Left kidney (tissue), 8 donors: ENCODE measurements at places on chromosomes 1 and 21. TPM values are rescaled to one million over a fixed set of nuclear protein-coding genes. Genes with fewer than 3 reads are reported as not detected.
A peak's percentile ranks its signal among the peaks of the same experiment; 100 is the strongest.

GRCh38 chr1:228276174-228276831 is 68.5 kb downstream of the OBSCN start:
- peak; percentile 14 for DNase-seq

DNA sequence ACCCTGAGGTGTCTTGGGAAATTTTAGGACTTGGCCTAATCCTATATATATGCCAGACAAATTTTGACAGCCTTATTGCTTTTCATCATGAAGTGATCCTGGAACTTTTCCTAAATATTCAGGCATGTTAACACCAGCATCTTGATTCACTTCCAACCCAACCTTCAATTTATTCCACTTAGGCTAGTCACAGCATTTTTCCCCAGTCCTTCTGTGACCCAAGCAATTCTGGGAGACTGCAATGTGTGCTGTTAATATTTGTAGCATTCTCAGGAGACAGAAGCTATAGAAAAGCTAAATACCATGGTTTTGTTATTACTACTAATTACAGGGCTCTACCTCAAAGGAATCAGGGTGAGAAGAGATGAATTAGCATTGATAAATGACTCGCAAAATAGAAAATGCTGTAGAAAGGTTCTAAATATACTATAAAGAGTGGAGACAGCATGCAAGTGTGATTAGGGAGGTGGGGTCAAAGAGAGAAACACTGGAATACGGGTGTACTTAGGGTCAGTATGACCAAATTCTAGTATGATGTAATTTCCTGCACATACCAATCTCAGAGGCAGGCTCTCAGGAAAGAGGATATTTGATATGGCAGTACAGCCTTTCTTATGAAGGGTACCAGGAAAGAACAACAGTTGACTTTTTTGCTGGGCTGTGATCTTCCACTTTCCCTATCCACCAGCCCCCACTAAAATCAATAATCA is 29.1 kb downstream of the PRRX1 start:
- DNase-seq: no peak

SPRR1A gene
- not detected for polyA plus RNA-seq

GRCh38 chr1:108512239-108513043 is 47.5 kb upstream of the EEIG2 start:
- no peak for DNase-seq

DNA sequence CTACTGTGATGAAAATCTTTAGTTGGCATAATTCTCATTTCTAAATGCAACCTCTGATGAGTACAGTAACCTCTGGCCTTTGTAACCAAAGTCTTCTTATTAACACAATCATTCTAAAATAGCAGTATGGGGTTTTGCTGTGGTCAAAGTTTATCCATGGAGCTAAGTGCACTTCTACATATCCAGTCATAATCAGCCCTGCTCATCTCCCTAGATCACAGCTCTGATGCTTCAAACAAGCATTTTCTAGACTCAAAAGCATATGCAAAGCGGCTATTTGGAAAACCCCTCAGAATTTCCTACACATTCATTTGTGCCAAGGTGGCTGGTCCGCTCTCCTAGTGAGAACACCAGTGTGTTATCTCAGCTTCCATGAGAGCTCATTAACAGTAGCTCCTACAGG is 418.6 kb downstream of the MRPL39 start:
- DNase-seq: no peak

NES gene
- 146 TPM for polyA plus RNA-seq

DNA sequence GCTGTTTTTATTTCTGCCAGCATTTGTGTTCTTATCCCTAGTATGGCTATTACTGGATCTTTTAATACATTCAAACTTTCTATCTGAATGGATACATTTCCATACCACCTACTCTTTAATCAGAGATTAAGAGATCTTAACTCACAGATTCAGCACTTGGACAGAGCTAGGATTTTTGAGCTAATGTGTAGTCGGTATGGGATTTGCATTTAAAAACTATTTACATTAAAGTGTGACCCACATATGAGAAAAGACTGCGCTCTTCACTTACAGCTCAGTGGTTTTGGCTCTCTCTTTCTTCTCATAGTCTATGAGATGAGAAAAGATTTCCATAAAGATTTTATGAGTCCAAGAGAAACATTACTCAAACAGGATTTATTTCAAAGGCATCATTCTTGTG is 16.4 kb downstream of the HMGB4 start:
- DNase-seq: no peak

- DNase-seq: peak; percentile 67
These were observed 19.0 kb upstream of the MFN2 start for GRCh38 chr1:11961230-11961629.

KRTAP12-4 gene
- not detected for polyA plus RNA-seq

- DNase-seq: no peak
These were observed 8.7 kb downstream of the PARK7 start for GRCh38 chr1:7970246-7970645.

PFKFB2 gene
- polyA plus RNA-seq: 27.3 TPM

COL9A2 gene
- 21.1 TPM for polyA plus RNA-seq

ERG gene
- polyA plus RNA-seq: 17.4 TPM

SAMSN1 gene
- 3.2 TPM for polyA plus RNA-seq

GRCh38 chr1:172898866-172899265 is 151.9 kb downstream of the TNFSF18 start:
- DNase-seq: no peak

DNA sequence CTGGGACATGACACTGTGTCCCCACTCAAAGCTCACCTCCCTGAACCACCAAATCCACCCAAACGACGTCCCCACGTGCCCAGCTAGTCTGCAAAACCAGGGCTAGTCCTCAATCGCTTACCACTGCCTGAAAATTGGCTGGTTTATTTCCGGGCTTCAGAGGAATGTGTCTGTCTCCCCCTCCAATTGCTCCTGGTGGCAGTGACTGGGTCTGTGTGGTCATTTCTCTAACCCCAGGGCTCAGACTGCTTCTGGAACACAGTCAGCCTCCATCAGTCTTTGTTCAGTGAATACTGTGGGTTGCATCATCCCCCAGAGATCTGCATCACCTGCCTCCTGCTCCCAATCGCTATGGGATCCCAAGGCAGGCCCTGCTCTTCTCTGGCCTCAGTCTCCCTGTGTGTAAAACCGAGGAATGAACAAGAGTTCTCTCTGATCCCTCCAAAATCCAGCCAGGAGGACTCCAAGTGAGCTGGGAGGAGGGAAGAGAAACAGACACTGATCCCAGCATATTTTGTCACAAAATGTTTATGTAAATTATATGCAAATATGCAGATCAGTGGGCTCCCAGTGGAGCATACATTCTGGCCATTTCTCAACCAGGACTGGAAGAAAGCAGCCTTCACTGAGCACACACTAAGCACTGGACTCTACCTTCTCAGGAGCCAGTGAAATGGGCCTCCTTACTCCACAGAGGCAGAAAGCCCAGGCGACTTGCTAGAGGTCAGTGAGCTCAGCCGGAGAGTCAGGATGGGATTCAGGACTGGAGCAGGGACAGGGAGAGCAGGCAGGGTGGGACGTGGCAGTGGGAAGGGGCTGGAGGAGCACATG is 20.9 kb downstream of the SDC3 start:
- no peak for DNase-seq

GRCh38 chr1:60894741-60895140 is 187.6 kb upstream of the NFIA start:
- no peak for DNase-seq

ZNF684 gene
- polyA plus RNA-seq: 17.2 TPM

DNA sequence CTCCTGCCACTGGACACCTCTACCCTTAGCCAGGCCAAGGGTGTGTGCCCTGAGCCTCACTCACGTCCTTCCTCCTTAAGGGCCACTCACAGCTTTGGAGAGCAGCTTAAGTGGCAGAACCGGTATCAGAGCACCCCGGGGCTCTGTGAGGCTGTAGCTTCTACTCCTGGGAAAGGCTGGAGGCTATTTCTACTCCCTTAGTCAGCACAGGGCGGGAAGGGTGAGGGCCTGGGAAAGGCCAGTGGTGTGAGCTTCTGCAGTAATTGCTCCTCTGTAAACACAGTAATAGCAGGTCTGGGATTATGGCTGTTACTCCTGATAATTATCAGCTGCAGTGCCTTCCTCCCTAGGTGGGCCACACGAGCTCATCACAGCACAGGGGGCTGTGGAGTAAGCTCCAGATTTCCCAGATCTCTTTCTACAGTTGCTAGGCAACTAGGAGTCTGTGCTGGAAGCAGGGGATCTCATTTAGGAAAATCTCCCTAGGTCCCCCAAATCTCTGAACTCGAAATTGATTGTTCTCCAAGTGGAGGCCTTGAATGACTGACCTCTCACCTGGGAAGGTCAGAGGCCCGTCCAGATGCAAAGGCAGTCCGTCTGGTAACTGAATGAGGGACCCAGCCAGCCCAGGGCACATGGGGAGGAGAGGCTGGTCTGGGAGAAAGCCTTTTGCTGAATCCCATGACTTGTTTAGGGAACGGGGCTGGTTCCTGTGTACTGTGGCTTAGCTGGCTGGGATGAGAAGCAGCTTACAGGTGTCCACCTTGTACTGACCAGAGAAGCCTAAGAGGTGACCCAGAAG is 29.3 kb downstream of the IER5 start:
- no peak for DNase-seq

GRCh38 chr1:13616234-13616633 is 32.6 kb downstream of the PDPN start:
- no peak for DNase-seq

DNA sequence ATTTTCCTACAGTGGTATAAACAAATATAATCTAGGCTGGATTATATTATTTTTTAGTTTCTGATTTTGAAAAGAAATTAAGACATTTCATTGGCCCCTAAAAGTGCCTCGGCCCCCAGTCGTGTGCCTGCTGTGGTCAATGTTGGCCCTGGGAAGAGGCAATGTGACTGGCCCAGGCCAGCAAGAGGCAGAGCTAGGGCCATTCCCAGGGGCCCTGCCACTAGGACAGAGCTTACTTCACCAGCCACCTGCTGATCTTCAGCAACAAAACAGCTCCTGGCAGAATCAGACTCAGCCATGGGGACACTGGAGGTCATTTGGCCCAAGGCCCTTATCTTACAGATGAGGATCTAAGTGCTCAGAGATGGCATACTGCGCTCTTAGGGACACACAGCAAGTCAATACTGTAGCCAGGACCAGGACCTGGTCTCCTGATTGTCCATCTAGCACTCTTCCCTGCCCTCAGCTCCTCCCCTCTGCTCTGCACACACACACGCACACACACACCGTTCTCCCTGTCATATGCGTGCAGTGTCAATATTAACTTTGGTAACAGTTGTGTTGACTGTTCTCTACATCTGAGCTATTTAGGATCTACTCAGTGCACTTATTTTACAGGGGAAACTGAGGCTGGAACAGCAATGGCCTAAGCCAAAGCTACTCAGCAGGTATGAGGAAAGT is 16.6 kb upstream of the KLHDC7A start:
- DNase-seq: no peak
